Aorta (tissue), 5 donors: ENCODE measurements at places on chromosomes 2 and 18.

DNA sequence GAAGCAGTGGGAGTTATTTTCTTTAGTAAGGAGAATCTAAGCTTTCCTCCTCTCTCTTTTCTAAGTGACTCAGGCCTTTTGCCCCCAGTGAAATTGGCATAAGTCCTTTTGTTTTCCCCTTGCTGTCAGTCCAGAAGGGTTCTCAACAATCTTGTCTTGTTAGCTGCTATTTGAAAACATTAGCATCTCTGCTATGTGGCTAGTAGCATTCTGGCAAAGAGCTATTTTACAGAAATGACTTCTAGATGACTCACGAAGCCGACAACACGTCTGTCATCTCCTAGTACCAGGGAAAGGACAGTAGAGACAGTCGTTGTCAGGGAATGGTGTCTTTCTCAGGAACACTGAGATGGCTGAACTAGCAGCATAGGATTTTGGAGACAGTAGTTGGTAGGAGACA lies 14.7 kb downstream of the SMARCAL1 start:
- no peak for DNase-seq

- no peak for DNase-seq
These were observed 708 bp upstream of the RIF1 start for GRCh38 chr2:151408788-151409600.

DNA sequence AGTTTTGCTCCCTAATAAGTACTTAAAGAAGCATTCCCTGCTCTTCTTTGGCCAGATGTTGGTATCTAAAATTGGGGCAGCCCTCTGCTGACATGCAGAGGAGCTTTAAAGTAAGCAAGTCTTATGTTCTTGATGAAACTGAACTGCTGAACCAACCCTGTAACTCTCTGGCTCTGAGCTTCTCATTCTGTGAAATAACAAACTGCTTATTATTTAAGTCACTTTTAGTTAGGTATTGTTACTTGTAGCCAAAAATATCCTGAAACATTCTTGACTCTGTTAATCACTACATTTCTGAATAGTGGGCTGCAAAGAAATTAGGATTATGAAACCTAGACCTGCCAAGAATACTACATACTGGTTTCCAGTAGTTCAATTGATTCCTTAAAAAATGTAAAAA lies 15.5 kb downstream of the PPP3R1 start:
- DNase-seq: no peak

GRCh38 chr2:11621410-11621809 lies 48.6 kb downstream of the NTSR2 start:
- DNase-seq: no peak

- DNase-seq: no peak
These were observed 362.2 kb upstream of the NXPH2 start for GRCh38 chr2:139142252-139142880.

- DNase-seq: no peak
These were observed 28.8 kb upstream of the TBC1D8 start for GRCh38 chr2:101179982-101180381.
